Bladder microvascular endothelial cell (primary cell): ENCODE measurements at places on chromosomes 7 and 10. TPM values are rescaled to one million over a fixed set of nuclear protein-coding genes. Genes with fewer than 3 reads are reported as not detected.

PTPN20 gene
- 0.44 and 0.49 TPM in 2 replicates for total RNA-seq

HILPDA gene
- 6.8 and 10.7 TPM in 2 replicates for total RNA-seq

CDHR3 gene
- 0.81 and 1.2 TPM in 2 replicates for total RNA-seq

ERVW-1 gene
- not detected in 2 replicates for total RNA-seq

PNLIPRP3 gene
- total RNA-seq, result not detected in 2 replicates

TRIL gene
- total RNA-seq, result 1.6 and 32.7 TPM in 2 replicates

PRSS37 gene
- total RNA-seq, result not detected in 2 replicates

MYH16 gene
- total RNA-seq, result 0.13 and 0.16 TPM in 2 replicates

WEE2 gene
- total RNA-seq, result not detected in 2 replicates
